DMS 273 treated with DMSO at 0.1 percent for 48 hours (cell line): ENCODE measurements at places on chromosomes 12 and 14.

- no peak for DNase-seq
These were observed 563 bp downstream of the DCP1B start for GRCh38 chr12:2003676-2004112.

- no peak for DNase-seq
These were observed 83.2 kb downstream of the ITPK1 start for GRCh38 chr14:93032421-93032936.

DNA sequence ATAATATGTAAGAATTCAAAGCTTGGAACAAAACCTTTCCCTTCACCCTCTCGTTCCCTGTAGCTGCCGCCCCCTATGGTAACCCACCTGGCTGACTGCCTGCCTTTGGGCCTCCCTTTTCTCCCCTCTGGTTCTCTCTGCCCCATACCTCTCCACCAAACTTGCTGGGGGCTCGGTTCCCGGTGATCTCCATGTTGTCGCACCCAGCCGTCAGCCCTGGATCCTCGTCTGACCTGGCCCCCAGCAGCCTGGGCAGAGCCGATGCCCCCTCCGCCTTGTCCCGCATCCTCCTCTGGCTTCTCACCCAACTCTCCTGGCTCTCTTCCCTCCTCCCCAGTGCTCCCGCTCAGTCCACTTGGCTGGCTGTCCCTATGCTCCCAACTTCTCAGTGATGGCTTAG is 4.5 kb downstream of the CYP46A1 start:
- DNase-seq: no peak

DNA sequence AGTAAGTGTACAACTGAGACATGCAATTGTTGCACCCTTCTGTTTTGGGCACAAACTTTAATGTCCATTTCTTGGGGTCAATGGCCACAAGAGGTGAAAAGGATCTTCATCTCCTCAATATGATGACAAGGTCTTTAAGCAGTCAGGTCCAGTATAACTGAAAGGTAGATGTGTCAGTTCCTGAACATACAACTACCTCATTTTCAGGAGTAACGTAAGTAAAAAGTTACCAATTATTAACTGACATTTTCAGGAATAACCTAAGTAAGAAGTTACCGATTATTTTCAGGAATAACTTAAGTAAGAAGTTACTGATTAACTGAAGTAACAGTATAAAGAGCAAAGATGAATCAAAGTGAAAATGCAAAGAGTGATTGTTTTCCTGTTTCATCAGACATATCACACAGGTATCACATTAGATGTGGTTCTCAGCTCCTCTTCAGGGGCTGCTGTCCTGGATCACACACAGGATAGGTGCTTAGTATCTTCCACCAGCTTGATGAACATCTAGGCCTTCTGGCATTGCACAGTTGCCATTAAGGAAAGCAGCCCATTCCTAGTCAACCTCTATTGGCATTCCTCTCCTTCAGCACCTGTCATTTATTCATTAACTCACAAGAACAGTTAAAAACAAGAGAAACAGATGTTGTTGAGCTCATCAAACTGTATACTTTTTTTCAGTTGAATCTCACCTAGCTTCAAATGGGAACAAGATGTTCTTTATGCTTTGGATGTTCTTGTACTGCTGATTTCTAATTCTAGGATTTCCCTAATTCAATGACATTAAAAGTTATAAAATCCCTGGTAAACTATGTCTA is 200.0 kb downstream of the FOXG1 start:
- no peak for DNase-seq

GRCh38 chr12:52082026-52082668 is 2.6 kb downstream of the SMIM41 start:
- no peak for DNase-seq

- DNase-seq: no peak
These were observed 11.7 kb downstream of the ITPR2 start for GRCh38 chr12:26821212-26821701.

DNA sequence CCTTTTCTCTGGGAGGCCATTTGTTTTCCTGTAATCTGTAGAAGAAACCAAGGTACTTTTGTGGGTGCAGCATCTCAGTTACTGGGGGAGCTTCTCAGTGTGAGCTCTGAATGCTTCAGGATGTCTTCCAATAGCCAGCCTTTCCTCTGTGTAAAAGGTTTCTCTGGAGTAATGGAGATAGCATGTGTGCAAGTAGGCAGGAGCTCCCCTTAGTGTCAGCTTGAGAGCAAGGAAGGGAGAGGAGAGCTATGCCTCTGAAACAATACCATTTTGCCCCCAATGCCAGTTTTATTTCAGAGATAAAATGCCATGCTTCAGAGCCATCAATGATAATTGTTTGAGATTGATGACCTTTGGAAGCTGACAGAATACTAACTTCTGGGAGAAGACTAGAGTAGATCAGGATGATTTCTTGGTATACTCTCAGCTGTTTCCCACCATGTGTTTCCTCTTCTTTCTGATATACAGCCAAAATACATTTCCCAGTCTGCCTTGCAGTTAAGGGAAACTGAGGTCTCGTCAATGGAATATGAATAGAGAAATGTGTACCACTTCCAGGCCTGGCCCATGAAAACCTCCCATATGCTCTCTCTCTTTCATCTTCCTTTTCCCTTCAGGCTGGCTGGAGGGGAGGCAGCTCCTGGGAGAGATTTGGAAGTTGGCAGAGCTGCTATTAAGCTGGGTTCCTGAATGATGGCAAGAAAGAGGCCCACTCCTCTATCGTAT is 125.7 kb downstream of the CRADD start:
- no peak for DNase-seq

GRCh38 chr12:68376901-68377300 is 44.7 kb upstream of the MDM1 start:
- no peak for DNase-seq
